ENCODE measurements at places on chromosomes 11 and 22.

- DNase-seq: no peak
Measured at GRCh38 chr22:38226853-38227649, 25.3 kb downstream of the MAFF start.

GRCh38 chr11:128342511-128343134 lies 244.7 kb downstream of the ETS1 start:
- DNase-seq: peak; percentile 54

DNA sequence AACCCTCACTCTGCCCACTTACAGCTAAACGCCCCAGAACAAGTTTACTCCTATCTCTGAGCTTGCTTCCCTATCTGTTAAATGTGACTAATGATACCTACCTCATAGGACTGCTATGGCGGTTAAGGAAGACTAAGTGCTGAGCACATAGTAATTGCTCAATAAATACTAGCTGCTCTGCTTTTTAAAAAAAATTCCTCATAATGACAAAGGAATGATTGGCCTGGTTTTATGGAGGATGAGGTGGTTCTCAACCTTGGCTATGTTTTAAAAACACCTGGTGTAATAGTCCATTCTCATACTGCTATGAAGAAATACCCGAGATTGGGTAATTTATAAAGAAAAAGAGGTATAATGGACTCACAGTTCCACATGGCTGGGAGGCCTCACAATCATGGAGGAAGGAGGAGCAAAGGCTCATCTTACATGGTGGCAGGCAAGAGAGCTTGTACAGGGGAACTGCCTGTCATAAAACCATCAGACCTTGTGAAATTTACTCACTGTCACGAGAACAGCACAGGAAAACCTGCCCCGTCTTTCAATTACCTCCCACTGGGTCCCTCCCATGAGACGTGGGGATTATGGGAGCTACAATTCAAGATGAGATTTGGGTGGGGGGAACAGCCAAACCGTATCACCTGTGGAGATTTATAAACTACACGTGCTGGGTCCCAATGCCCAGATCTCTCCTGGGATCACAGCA lies 127.2 kb upstream of the SYT13 start:
- no peak for DNase-seq

DNA sequence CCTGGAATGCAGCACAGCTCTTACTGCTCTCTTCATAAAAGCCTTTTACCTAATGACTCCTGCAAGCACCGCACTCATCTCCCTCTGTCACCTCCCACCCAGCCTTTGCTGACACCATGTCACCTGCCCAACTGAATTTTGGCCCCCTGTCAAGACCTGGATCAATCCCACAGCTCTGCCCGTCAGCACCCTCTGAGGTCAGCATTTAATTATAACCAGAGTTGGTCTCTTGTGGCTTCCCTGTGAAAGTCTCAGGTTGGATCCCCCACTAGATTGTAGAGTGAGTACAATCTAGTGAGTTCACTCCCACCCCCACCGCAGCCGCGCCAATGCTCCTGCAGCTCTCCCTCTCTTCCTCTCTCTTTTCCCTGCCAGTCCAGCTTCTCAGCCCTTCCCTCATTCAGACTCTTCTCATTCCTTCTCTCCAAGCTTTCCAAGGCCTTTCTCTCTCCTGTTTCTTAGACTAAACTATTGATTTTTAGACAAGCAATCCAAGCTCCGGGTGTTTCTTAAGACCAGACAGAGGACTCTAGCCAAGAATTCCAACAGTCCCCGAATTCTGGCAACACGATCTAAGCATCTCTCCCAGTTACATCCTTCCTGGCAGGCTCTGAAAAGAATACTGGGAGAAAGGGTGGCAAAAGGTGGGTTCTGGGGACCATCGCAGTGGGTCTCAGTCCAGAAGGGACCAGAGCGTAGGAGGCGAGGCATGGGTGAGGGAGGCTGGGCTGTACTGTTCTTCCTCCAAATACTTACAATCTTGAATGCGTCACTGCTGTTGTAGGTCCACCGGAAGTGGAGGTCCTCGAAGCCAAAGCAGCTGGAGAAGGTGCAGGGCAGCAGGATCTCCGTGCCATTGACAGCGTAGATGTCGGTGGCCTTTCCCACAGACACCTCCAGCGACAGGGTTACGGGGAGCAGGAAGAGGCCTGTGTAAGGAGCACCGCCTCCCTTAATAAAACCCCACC lies 8.0 kb downstream of the SCN4B start:
- no peak for DNase-seq

GRCh38 chr11:111730871-111731591 lies 35.2 kb downstream of the PPP2R1B start:
- DNase-seq: no peak

GRCh38 chr11:58912124-58912523 lies 27.2 kb upstream of the GLYATL1 start:
- no peak for DNase-seq

All from activated CD4-positive, alpha-beta T cell treated with anti-CD3 and anti-CD28 coated beads for 24 hours (primary cell).